ENCODE measurements at places on chromosomes 2 and 18.

GRCh38 chr2:97870396-97870843, 125.3 kb downstream of the TMEM131 start:
- peak; percentile 96 for DNase-seq

DNA sequence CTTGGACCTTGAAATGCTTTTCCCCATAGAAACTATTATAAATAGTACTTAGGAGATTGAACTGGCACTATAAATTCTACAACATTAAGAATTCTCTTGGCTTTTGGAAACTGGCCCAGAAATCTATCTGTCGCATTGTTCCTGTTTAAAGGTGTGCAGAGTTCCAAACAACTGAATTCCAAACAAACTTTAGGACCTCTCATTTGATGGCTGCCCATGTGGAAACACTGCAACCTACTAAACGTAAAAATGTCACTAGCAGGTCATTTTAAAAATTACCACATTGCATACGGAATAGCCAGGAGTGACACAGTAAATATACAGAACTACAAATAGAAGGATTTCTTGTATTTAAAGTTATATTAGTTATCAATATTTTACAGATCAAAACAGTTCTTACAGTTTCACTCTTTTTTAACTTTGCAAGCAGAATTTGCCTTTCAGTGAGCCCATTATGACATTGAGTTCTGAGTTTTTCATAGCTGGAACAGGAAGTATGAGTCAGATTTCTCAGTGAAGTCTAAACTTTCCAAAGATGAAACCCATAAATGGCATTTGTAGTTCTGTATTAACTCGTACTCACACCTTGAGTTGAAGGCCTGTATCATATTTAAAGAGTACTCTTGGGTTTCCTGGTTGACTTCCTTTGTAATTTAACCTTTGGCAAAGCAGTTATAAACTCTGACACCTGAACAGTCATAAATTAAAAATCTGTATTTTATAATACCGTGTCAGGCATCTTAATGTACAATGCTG, 142.3 kb upstream of the BOD1L2 start:
- DNase-seq: peak; percentile 57

DNA sequence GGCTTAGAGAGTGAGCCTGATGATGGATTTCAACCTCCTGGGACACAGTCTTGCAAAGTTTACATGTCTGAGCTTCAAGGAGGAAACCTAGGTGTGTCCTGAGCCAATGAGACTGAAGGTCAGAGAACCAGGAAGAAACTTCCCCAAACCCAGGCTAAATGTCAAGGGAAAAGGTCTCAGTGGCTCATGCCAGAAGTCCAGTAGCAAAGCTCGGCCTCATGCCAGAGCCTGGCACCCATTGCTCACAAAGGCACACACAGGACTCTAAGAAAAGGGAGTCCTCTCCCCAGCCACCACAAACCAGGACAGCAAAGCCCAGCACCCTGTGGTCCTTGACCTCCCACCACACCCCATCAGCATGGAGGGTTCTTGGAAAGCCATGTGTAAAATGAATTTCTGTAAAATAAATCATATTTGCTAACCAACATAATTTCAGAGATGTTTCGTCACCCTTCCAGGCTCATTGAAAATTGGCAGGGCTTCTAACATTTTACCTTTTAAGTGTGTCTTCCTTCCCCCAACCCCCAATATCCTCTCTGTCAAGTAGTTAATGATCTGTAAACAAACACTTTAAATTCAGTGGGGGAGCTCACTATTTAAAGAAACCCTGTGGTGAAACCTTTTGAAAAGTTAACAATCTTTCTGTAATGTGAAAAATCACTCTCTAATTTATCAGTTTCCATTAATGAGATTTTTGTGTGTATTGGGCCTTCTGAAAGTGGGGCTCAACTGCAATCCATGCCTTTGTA, 77.1 kb downstream of the BCL11A start:
- no peak for DNase-seq

DNA sequence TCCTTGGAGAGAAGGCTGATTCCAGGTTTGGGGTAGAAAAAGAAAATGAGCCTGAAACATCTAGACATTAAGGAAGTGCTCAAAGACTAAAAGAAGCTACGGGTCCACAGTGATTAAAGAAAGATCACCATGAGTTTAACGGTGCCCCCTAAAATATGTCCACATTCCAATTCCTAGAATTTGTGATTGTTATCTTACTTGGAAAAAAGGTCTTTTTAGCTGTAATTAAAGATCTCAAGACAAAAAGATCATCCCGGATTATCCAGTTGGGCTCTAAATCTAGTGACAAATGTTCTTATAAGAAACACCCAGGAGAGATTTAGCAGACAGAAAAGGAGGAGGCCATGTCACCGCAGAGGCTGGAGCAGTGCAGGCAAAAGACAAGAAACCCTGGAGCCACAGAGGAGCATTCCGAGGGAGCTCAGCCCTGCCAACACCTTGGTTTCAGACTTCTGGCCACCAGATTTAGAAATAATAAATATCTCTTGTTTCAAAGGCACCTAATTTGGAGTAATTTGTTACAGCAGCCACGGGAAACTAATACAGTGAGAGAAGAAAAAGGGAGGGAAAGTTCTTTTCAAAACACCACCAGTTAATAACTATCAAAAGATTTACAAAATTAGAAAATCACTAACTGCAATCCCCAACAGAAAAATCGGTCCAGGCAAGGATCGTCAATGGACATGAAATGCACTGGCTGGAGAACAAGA, 8.5 kb downstream of the UXS1 start:
- DNase-seq: no peak

DNA sequence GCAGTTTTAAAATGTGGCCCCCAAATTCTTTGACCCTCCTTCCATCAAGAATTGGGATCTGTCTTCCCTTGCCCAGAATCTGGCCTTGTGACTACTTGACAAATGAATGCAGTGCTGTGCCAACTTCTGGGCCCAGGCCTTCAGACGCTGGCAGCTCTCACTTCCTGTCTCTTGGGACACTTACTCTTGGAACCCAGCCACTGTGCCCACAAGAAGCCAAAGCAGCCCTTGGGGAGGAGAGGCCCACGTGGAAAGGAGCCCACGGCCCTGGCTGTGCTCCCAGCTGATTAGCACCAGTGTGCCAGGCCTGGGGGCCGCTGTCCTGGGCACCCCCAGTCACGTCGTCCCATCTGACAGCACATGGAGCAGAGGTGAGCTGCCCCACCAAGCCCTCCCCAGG, 56.6 kb downstream of the RPL37A start:
- peak; percentile 48 for DNase-seq

GRCh38 chr18:69898241-69898861, 49.3 kb downstream of the CD226 start:
- no peak for DNase-seq

DNA sequence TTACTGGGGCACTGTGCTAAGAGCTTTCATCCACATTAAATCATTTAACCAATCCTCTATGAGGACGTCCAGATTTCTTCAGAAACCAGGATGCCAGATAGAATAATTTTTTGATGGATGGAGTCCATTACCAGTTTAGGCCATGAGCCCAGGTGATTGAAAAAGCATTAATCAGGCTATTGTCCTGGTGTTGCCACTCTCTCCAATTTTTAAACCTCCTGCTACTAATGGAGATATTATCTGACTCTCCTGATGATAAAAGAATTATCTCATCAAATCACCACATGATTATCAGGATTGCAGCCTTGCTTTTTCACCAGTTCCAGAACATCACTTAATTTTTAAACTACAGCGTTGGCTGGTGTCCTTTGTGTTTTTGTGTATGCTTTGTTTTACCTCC, 402.2 kb downstream of the CLIP4 start:
- no peak for DNase-seq

GRCh38 chr2:233439191-233439590, 84.9 kb downstream of the DGKD start:
- no peak for DNase-seq

DNA sequence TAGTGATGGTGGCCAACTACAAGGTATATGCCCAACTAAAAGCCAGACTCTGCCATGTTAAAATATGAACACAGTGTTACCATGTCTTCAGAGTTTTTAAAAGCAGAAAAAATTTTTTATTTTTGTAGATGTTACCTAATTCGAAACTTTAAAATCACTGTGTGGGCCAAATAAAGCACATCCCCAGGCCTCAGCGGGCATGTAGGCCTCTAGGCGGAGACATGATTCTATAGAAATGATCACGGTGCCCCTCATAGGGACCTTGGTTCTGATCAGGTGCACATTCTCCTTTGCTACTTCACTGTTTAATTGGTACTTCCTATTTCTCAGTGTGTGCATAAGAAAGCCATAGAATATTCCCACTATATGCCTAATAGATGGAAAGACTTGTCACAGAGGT, 349.2 kb downstream of the XIRP2 start:
- DNase-seq: no peak

- DNase-seq: no peak
These were observed 26.7 kb downstream of the COPS9 start for GRCh38 chr2:240109386-240109785.

GRCh38 chr2:109130723-109130995, 1.7 kb downstream of the SH3RF3 start:
- no peak for DNase-seq

- no peak for DNase-seq
These were observed 71.0 kb upstream of the BOD1L2 start for GRCh38 chr18:57075716-57076400.

DNA sequence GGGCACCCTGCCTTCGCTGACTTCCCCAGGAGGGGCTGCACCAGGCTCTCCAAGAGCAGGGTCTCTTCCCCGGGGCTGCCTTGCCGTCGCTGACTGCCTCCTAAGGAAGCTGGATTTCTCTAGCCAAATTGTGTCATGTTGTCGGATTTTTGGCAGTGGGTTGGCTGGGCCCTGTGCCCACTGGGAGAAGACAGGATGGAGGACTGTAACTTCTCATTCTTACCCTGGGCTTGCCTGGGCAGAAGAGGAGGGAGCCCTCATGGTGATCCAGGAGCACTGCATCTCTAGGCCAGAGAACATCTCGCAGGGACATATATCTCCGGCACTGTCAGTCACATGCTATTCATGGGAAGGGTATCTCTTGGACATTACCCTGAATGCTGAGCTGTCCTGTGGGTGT, 6.3 kb downstream of the MYO7B start:
- DNase-seq: no peak

DNA sequence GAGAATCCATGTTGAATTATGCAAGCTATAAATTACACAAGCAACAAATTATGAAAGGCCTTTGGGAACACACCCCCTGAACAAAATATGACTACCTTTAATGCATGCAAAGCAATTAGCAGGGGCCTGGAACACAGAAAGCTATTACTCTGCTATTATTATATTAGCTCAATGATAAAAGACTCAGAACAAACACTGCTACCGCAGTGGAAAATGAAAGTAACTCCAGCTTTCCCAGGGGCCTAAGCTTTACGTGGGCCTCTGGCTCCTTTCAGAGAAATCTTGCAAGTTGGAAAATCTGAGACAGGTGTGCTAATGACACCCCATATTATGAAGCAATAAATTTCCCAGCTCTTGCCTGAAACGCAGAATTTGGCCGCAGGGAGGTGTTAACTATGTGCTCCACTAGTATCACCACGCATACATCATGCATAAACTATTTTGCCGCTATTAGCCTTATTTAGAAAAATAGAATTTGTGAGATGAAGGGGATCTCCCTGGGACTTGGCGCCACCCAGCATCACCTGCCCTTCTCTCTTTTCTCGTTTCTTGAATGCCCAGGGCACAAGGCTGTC, 321.6 kb upstream of the LYPD1 start:
- no peak for DNase-seq

- DNase-seq: no peak
These were observed 179.1 kb downstream of the LDLRAD4 start for GRCh38 chr18:13397504-13398163.

DNA sequence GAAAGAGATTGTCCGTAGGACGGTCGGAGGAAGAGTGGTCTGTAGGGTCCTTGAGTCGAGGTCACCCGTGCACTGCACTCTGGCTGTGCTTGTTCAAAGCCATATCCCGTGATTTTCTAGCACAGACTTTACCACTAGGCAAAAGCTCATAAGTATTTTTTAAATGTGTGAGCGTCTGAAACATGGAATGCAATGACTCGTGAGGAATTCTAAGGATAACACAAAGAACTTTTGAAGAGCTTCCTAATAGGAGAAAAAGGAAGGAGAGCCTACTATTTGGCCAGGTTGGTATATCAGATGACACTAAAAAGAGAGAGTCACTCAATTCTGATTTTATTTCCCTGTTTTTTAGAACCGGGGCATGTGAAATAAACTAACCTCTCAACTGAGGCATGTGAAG, 68.3 kb downstream of the CD28 start:
- DNase-seq: peak; percentile 71

GRCh38 chr2:136288249-136288648, 170.3 kb upstream of the CXCR4 start:
- DNase-seq: no peak

- DNase-seq: no peak
These were observed 80.3 kb downstream of the THNSL2 start for GRCh38 chr2:88250404-88250803.

- DNase-seq: no peak
These were observed 65.7 kb upstream of the DARS1 start for GRCh38 chr2:136051001-136051724.

- DNase-seq: peak; percentile 56
These were observed 488.3 kb downstream of the DLGAP1 start for GRCh38 chr18:3966642-3967358.

DNA sequence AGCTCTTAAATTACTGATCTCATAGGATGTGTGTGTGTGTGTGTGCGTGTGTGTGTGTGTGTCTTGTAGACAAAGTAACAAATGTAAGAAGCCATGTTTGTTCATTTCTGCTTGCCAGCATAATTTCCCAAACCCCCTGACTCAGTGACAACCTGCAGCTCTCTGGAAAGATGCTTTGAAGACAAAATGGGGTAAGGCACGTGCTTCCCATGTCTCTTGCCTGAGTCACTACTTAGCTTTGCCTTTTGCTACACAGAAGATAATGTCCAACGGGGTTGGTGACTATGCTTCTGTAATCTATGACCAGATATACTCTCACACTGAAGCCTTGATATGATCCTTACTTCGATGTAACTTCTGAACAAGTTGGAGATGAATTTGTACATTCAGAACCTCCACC, 332.0 kb downstream of the SLC4A3 start:
- DNase-seq: peak; percentile 22

- DNase-seq: peak; percentile 54
These were observed 254.2 kb downstream of the KCNS3 start for GRCh38 chr2:18132697-18133096.

- DNase-seq: no peak
These were observed 61.2 kb downstream of the WDSUB1 start for GRCh38 chr2:159225025-159226016.

DNA sequence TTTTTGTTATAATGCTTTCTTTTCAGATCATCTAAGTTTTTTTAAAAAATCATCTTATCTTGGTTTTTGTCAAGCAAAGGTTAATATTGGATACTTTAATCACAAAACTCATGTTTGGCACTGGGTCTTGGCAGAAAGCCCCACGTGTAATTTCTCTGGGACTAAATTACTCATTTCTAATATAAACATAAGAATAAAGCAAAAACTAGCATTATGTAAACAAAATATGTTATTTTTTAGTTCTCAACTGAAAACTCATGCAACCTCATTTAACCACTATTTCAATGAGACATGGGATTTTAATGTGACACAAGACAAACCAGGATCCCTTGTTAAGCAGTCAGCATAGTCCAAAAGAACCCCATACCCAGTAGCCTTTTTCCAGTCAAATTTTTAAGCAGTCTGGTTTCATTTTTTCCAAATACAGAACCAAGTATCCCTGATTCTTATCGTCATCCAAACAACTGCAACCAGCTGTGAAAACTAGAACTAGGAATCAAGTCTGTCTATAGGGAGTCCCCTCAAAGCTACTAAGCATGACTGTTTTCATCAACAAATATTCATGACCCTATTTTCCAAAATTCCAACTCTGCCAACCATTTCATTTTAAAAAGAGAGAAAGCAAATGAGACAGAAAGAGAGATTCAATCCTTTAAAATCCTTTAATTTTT, 27.1 kb downstream of the PID1 start:
- DNase-seq: no peak
